ENCODE measurements at places on chromosomes 3 and 15. TPM values are rescaled to one million over a fixed set of nuclear protein-coding genes. Genes with fewer than 3 reads are reported as not detected.
A peak's percentile ranks its signal among the peaks of the same experiment; 100 is the strongest.

DNA sequence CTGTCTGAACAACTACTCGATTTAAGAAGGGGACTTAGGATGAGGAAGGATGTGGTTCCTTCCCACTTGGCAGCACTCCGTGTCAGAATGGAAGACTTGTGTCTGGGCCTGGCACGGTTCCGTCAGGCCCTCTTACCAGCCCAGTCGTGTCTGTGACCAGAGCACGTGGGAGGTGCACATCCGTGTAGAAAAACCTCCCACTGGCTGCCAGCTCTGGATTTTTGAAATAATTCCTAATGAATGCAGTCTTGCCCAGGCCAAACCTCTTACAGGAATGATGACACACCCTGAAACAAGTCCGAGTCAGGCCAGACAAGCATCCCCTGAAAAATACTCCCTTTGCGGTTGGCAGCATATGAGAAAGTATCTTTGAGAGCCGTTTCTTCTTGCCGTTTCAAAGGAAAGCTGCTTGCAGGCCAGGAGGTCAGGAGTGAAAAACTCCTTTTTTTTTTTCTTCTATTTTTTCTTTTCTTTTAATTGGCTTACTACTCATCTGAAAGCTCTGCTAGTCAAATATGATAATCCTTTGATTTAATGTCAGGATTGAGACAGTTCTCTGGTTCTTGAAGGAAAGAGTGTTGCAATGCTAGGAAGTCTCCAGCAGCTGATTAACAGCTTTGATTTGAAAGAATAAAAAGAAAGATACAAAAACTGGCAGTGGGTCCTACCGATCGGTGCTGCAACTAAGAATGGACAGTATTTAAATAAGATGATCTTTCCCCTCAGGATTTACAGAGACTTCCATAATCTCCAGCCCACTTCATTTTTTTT is 19.8 kb downstream of the IL1RAP start:
- peak; percentile 45 for DNase-seq

- no peak for DNase-seq
These were observed 92.9 kb upstream of the FGF7 start for GRCh38 chr15:49330166-49330565.

Gene PLXNB1
- polyA plus RNA-seq: 115 TPM

Gene WDR72
- not detected for polyA plus RNA-seq

Gene MME
- polyA plus RNA-seq: 5.0 TPM
